ENCODE measurements at places on chromosomes 13 and 19.

DNA sequence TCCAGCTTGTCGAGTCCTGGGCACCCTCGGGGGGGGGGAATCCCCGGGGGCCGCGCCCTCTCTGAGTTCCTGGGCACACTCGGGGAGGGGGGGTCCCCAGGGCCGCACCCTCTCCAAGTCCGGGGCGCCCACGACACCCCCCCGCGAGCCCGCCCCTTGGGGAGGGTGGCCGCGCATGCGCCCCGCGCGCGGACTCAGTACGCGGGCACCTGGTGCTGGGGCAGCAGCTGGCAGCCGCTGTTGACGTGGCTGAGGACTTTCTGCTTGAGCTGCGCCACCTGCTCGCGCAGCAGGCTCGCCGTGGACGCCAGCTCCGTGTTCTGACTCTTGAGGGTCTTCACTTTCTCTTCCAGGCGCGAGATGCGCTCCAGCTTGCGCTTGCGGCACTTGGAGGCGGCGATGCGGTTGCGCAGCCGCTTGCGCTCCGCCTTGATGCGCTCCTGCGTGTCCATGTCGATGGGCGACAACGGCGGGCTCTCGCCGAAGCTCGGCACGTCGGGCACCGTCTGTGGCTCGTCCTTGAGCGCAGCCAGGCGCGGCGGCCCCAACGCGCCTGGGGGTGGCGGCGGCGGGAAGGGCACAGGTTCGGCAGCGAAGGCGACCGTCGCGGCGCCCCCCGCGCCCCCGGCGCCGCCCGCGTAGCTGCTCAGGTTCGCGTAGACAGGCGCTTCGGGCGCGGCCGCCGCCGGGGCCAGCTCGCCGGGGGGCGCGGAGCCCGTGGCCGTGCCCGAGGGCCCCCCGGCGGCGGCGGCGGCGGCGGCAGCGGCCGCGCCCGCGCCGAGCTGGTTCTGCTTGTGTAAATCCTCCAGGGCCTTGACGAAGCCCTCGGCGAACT is 958 bp downstream of the JUND start:
- DNase-seq, result no peak

DNA sequence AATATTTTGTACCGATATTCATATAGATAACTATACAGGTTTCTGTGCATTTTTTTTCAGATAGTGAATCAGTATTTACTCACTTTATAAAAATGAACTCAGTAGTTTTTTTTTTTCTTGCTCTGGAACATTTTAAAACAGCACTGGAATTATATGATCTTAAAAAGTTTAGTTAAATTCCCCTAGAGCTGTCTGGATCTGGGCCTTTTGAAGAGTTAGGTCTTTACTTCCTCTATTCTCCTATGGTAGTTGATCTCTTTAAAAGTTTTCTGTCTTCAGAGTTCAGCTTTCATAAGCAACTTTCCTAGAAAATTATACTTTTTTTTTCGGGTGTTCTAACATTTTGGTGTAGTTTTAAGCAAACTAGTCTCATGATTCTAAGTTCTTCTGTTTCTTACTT is 21.8 kb upstream of the RBM26 start:
- no peak for DNase-seq

DNA sequence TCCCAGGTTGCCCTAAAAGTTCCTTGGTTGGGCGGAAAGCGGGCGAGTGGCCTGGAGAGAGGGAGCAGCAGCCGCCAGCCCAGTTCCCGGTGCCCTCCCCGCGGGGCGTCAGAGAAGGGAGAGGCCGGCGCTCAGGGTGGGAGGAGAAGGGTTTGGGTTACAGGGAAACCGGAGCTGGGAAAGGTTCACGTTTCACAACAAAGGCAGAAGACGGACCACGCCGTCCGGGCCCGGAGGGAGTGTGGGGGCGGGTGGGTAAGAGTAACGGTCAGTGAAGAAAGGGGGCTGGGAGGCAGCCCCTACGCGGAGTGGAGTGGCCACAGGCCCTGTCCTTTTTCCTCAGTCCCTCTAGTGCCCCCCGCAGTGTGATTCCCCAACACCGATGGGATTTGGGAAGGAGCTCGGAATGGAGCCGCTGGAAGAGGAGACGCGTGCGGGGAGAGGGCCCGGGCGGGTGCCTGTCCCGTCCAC is 1.6 kb downstream of the SIX5 start:
- no peak for DNase-seq

- no peak for DNase-seq
These were observed 147.5 kb upstream of the GPR12 start for GRCh38 chr13:26908126-26908525.

GRCh38 chr19:17318966-17319365 is 9.6 kb downstream of the DDA1 start:
- DNase-seq, result no peak

GRCh38 chr13:26946684-26947343 is 186.2 kb upstream of the GPR12 start:
- no peak for DNase-seq

- DNase-seq, result no peak
These were observed 27.1 kb downstream of the MEGF8 start for GRCh38 chr19:42352301-42353259.

GRCh38 chr13:23658929-23659541 is 88.8 kb downstream of the TNFRSF19 start:
- no peak for DNase-seq

Data from cortex of kidney (tissue), 1 donor.